ENCODE measurements at places on chromosomes 1 and 21.

DNA sequence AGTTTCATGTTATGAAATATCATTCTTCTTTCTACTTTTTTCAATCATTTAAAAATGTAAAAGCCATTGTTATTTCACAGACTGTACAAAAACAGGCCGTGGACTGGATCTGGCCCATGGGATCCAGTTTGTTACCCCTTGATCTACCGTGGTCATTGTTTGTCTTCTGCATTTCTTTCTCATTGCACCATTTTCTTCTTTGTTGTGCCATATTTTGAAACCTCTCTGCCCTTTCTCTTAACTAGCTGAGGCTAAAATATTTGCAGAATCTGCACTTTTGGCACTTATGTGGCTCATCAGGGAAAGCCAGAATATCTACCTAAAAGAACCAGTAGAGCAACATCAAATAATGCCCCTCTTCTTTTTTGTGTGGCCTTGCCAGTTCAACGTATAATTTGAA is 50.5 kb downstream of the DNAJC6 start:
- DNase-seq = no peak

DNA sequence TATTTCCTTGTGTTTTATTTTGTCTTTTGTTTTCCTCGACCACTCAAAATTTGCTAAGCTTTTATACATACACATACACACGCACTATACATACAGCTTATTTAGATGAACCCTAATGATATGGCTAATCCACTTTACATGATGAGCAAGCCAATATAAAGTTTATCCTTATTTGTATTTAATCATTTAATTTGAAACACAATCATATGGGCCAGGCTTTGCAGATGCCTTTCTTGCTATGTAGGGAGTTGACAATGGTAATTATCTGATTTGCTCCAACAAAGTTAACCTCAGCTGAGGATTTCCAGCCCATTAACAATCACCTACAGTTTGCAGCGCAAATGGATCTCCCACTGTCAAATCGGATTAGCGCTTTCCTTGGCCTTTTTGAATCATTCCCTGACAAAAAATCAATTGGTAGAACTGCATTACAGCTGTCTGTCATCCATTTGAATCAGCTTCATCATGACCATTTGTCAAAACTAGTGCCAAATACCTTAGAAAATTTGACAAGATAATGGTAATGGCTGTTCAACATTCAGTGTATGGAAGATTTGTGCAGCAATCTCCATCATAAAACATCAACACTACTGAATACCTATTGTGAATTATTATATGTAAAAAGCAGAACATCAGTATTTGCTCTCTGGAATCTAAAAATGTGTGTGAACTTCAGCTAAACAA is 352.6 kb downstream of the MRPL39 start:
- DNase-seq = no peak

DNA sequence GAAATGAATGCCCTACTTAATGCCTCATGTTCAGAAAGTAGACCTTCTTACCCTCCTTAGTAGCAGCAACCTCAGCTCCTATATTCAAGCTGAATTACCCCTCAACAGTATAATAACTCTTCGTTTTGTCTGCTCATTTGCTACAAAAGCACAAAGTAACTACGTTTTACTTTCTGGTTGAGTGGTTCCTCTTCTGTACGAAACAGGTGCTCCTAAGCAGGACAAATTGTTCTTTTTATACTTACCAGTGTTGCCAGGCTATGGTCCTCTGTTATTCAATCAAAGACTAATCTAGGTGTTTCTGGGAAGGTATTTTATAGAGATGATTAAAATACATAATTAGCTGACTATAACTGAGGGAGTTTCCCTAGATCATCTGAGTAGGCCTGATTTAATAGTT is 484.2 kb upstream of the ADAMTS5 start:
- no peak for DNase-seq

- DNase-seq = no peak
Measured at GRCh38 chr1:167227934-167228378, 7.3 kb downstream of the POU2F1 start.

DNA sequence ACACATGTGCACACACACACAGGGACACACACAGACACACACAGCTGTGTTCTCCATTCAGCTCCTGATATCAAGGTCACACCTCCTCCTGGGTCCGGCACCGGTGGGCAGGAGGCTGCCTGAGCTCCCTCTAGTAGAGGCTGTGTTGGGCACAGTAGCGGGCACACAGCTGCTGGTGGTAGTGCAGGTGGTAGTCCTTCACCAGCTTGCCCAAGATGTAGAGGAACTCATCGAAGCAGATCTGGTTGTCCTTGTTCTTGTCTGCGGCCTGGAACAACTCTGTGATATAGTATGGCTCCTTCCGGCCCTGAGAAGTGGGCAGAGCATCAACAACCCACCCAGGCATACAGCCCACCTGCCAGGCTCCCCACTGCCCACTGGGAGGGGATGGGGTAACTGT is 5.6 kb upstream of the S100A8 start:
- DNase-seq = no peak

DNA sequence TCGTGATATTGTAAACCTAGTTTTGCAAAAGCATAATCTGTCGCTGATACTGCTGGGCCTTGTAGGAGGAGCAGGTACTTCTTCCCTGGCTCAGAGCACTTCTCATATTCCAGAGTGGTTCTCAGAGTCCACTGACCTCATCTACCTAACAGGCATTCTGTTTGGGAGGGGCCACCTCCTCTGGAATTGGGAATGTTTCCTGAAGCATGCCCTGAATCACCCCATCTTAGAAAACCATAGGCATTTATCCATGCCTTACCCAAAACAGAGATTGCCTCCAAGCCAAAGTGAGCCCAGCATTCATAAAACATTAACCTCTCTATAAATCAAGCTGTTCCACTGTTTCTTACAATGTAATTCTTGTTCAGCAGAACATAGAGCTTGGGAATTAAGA is 35.1 kb downstream of the SLC44A3 start:
- DNase-seq = no peak

DNA sequence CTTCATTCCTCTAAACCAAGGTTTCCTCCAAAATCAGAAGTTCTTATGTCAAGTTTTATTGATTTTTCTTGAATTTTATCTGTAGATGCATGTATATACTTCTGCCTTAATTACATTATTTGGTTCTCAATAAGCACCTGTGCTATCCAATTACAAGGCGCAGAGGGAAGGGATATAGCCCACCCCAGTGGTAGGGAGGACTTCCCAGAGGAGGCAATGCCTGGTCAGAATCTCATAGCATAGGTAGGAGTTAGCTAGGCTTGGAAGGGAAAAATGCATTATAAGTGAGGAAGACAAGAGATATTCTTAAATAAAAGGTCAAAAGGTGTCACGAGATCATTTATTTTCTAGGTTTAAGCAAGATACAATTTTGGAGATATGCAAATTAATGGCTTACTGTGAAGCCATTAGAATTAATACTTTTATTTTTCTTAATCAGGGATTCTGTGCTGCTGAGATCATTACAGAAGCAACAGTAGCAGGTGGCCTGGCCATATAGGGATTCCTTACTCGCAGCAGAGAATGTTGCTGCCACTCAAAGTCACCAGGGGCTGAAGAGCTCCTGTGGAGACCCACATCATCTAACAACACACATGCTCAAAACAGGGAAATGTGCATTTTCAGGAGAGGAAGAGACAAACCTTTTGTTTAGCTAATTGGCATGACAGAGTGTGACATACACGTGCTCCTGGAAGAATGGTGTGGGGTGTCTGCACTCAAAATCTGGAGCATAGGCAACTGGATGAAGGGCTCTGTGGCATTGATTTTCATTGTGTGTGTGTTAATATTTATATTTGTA is 178.3 kb downstream of the ATG4C start:
- DNase-seq = no peak

GRCh38 chr1:25572708-25573590 is 29.5 kb downstream of the LDLRAP1 start:
- no peak for DNase-seq

- DNase-seq = no peak
Measured at GRCh38 chr1:244254467-244254866, 197.2 kb downstream of the ADSS2 start.

GRCh38 chr21:34821717-34822116 is 152.9 kb downstream of the CLIC6 start:
- no peak for DNase-seq

DNA sequence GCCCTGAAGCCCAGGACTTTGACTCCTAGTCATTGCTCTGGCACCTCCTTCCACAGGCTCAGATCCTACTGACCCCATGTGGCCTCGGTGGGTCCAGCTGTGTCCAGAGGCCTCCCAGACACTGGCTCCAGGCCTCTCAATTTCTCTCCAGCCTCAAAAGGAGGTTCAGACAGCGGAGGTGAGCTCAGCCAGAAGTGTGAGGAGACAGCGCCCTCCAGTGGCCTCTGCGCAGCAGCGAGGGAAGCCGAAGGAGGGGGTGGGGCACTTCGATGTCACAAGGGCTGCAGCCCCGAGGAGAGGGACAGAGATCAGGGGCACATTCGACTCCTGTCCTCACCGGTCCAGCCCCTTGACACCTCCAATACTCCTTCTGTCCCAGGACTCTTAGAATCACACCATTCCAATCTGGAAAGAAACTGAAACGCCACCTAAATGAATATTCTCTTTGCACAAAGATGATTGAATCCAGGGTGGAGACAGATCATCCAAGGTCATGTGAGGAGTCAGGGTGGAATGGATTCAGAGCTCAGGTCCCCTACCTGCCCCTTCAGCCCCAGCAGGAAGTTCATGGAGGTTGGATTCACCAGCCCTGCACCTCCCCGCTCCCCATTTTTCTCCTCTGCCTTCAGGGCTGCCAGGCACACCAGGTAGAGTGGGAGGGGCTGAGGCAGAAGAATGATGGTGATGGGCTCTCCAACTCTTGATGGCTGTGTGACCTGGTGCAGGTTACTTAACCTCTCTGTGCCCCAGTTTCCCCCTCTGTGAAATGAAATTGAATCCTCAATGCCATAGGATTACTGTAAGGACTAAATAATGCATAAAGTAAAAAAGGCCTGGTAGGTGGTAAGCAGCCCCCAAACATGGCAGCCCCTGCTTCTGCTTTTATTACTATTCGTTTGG is 34.8 kb upstream of the ZBTB40 start:
- no peak for DNase-seq

DNA sequence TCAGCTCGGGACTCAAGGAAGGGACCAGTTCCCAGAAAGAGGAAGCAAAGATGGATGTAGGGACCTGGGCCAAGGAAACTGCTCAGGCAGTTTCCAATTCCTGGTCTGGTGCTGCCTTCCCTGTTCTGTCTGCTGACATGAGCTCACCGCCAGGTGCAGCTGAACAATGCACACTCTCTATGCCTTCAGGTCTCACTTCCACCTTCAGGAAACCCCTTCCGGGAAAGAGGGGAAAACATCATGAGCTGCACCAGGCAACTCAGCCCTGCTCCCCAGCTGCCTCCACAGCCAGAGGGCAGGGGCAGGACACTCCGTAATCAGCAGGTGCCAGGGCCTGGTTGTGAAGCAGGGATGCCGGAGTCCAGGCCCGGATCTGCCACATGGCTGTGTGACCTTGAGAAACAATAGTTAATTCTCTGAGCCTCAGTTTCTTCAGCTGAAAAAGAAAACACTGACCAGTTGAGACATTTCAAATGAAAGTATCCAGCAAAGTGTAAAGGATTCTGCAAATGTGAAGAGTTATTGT is 27.8 kb downstream of the SMIM12 start:
- DNase-seq = no peak

DNA sequence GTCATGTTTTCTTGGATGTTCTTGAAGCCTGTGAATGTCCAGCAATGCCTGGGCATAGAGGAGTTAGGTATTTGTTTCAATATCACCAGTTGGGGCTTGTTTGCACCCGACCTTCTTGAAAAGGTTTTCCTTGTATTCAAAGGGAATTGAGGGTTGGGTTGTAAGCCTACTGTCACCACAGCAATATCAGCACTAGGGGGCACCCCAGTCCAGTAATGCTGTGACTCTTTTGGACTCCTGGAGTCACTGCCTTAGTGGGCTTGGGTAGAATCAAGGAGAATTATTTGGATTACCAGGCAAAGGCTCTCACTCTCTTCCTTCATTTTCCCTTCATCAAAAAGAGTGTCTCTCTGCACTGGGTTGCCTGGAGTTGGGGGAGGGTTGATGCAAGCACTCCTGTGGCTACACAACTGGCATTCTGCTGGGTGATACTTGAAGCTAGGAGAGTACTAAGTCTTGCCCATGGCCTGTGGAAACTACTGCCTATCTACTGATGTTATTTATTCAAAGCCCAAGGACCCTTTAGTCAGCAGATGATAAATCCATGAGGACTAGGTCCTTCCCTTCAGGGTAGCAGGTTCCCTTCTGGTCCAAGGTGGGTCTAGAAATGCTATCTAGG is 34.5 kb downstream of the OR10R2 start:
- no peak for DNase-seq

DNA sequence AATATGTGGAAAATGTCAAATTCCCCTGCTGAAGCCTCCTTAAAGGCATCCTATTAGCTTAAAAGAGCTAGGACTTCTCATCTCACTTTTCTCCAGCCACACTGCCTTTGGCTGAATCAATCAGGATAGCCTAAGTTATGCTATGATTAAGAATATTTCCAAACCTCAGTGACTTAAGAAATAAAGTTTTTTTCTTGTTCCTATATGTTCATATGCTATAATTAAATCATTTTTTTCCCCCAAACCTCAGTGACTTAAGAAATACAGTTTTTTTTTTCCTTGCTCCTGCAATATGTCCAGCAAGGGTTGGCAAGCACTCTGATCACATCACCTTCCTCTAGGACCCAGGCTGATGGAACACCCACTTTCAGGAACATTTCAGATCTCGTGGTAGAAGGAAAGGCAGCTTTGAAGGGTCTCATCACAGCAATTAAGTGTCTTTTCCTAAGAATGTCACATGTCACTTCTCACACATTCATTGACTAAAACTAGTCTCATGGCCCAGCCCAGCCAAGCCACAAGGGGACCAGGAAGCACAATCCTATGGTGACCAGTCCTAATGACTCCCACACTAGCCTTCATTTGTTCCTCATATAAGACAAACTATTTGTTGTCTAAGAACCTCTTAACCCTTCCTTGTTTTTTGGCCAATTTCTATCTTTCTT is 6.3 kb upstream of the JUN start:
- DNase-seq = no peak

- no peak for DNase-seq
Measured at GRCh38 chr1:27567146-27567526, 36.8 kb downstream of the AHDC1 start.

- DNase-seq = no peak
Measured at GRCh38 chr1:242522996-242523718, 1.3 kb downstream of the PLD5 start.

GRCh38 chr1:217585577-217585976 is 45.3 kb downstream of the GPATCH2 start:
- no peak for DNase-seq

- no peak for DNase-seq
Measured at GRCh38 chr1:63679076-63679475, 85.9 kb downstream of the PGM1 start.

DNA sequence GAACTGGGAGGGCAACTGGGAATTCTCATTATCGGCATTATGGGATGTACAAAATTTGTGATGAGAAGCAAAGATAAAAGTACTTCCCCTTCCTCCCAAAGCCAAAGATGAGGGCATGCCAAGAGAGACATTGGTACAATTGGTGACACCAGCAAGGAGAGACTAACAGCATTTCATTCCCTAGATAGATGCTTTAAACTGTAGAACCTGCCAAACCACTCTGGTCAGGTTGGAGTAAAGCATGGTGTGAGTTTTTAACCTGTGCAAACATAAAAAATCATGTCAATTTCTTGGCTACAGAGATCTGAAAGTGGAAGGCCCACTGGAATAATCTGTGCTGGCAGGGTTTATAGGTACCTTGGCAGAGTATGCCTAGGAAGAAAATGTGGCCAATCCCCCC is 19.4 kb downstream of the CTXND2 start:
- DNase-seq = no peak

- no peak for DNase-seq
Measured at GRCh38 chr1:29304025-29304684, 67.8 kb downstream of the PTPRU start.

Measured in NCI-H524 treated with DMSO at 0.1 percent for 48 hours (cell line).